ENCODE measurements at places on chromosomes 7 and 10.

DNA sequence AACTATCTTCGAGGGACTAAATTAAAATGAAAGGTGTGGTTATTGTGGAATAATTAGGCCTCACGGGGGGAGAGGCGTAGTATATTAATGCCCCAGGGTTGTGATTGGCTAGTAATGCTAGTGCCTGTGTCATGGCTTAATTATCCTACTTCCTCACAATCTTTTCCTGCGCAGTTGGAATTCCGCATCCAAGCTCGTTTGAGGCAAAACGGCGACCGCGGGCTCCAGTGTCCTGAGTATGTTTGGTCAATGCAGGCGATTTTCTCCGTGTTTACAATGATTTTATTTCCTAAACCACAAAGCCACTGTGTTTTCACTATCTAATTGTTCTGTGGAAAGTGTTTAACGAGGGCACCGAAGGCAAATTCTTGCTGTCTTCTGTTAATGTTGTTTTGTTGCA lies 282.9 kb downstream of the CELF2 start:
- no peak for DNase-seq

- no peak for DNase-seq
Observed at GRCh38 chr10:47396311-47396717, 12.2 kb upstream of the ZNF488 start.

- no peak for DNase-seq
Observed at GRCh38 chr10:83153714-83154113, 985.6 kb upstream of the GHITM start.

- no peak for DNase-seq
Observed at GRCh38 chr10:65126288-65126687, 1605.1 kb downstream of the REEP3 start.

DNA sequence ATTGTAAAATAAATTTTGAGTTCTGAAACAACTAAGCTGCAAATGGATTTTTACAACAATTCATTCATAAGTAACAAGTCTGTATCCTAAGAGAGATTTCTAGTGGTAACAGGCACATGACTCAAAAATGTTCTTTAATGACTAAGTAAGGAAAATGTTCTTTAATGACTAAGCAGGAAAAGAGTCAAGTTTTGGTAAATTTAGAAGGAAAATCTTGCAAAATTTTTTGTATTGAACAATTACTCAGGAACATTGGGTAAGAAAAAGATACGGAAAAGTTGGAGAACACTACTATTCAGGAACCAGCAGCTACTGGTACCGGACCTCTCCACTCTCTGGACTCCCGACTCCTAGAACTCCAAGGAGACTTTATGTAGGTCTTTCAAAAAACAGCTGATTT lies 33.5 kb downstream of the HYCC1 start:
- no peak for DNase-seq

DNA sequence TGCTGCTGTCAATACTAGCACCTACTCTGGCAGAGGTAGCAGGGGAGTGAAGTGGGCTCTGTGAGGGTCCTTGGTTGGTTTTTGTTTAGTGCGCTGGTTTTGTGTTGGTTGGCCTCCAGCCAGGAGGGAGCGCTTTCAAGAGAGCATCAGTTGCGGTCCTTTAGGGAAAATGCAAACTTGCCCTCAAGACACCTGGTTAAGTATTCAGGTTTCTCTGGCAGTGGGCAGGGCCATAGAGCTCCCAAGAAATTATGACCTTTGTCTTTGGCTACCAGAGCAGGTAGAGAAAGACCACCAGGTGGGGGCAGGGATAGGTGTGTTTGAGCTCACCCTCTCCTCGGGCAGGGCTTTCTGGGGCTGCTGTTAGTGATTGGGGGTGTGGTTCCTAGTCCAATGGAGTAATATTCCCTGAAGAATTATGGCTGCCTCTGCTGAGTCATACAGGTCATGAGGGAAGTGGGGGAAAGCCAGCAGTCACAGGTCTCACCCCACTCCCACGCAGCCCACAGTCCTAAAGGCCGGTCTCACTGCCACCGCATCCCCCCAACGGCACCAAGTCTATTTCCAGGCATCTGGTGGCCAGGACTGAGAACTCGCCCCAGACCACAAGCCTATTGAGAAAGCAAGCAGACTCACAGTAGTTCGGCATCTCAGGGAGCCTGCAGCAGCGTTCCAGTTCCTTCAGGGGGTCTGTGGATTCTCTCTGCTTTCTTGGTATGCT lies 280.5 kb downstream of the SFMBT2 start:
- no peak for DNase-seq

DNA sequence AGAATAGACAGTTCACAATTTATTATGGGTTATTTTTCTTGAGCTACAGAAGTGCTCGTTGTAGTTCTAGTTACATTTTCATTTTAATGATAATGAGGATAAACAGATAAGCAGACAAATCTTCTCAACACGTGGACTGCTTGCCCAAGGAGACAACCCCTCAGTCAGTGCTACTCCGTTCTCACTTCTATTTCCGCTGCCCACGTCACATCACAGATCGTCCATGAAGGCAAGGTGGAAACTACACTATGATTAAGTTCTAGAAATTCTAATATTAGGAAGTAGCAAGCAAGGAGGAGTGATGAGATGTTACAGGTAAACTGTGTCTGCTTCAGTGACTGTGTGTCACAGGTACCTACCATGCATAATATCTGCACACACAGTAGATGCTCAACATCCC lies 210.5 kb downstream of the CHCHD3 start:
- no peak for DNase-seq

DNA sequence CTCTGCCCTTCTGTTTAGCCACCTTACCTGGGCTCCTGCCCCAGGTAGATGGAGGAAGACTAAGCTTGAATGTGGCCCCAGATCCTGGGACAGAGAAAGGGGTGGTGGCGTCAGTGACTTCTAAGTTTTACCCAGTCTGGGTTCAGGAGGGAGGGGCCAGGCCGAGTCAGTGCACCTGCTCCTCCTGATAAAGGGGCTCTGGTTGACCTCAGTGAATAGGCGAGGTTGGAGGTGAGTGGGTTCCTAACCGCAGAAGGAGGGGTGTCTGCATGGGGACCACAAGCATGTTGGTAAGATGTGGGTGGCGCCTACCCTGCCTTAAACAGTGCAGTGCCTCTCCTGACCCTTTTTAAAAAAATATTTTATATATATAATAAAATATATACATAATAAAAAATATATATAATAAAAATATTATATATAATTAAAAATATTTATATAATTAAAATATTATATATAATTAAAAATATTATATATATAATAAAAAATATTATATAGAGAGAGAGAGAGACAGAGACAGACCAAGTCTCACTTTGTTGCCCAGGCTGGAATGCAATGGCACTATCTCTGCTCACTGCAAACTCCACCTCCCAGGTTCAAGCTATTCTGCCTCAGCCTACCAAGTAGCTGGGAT lies 97.3 kb upstream of the GTF2I start:
- DNase-seq, result no peak

GRCh38 chr7:36651404-36651803 lies 72.9 kb downstream of the AOAH start:
- no peak for DNase-seq

DNA sequence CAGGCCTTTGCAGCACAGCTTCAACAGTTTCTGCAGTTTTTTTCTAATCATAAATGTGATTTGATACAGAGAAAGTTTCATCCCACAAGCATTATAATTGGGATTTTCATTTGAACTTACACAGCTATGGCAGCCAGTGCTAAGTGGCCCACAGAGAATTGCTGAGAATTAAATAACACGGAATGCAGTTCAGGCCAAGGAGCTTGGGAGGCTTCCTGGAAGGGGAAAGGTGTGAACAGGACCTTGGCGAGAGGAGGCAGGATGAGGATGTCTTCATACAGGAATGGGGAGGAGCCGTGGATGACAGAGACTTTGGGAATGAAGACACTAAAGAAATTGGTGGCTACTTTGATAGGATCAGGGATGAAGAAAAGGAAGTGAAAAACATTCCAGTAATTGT lies 95.3 kb downstream of the ZNF22 start:
- DNase-seq, result no peak

Measured in right renal cortex interstitium (tissue), 3 donors.